ENCODE measurements at places on chromosomes 11 and 22.
A peak's percentile ranks its signal among the peaks of the same experiment; 100 is the strongest.

DNA sequence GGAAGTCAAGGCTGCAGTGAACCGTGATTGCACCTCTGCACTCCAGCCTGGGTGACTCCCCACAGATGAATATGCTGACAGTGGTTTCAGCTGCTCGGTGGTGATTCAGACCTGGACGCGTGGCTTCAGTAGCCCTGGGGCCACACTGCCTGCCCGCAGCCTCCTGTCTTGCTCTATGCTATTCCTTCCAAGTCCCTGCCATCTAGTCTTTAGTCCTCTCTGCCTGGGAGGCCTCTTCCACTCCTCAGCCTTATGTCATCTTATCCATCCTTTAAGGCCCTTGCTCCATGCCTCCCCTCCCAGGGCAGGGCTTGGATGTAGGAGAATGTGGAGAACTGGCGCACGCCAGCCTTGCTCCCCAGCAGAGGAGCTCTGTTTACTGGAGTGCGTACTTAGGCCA, 23.0 kb downstream of the YDJC start:
- no peak for DNase-seq

DNA sequence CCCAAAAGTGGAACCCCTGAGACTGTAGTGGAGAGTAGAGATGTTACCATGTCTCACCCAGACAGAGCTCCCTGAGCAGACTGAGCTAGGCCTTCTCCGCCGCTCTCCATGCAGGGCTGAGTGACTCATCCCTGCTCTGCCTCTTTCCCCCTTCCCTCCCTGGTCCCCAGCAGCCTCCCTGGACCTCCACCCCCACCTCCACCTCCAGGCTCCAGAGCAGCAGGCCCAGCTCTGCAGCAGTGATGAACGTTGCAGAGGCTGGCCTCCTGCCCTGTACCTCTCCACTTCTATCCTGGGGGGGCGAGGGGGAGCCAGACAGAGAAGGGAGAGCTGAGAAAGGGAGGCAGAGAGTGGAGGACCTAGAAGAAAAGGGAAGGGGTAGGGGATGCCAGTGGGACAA, 19.3 kb upstream of the ARAP1 start:
- no peak for DNase-seq

DNA sequence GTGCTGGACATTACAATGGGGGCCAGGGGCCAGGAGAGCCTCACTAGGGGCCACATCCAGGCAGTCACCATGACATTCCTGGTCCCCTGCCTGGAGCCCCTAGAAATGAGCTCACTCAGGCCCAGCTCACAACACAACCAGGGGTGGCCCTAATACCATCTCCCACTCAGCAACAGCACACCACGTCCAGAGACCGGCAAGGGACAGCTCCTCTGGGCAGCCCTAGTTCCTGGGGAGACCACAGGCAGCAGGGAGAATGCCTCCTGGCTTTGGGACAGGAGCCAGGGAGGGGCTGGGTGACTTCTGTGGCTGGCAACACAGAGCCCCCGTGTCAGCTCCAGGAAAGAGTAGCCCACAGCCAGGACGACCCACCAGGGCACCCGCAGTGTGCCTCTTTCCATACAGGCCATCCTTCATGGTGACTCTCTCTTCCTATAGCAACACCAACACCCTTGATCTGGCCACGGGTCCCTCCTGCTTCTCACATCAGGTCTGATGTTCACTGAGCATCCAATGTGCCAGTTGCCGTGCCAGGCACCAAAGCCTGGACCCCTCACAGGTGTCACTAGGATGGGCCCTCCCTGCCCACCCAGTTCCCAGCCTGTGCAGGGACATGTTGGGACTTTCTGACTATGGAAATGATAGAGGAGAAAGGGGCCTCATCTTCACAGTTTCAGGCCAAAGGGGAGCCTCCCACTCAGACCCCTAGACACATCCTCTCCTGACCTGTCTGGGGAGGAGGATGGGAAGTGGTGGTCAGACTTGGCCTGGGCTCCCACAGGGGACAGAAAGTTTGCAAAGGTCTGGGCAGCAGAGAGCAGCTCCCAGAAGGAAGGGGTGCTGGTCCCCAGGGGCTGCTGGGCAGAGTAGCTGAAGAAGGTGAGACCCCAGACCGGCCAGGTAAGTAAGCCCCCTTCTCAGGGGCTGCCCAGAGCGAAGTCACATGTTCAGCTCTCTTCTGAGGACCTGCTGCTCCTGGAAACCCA, 43.2 kb downstream of the IGLL5 start:
- no peak for DNase-seq

DNA sequence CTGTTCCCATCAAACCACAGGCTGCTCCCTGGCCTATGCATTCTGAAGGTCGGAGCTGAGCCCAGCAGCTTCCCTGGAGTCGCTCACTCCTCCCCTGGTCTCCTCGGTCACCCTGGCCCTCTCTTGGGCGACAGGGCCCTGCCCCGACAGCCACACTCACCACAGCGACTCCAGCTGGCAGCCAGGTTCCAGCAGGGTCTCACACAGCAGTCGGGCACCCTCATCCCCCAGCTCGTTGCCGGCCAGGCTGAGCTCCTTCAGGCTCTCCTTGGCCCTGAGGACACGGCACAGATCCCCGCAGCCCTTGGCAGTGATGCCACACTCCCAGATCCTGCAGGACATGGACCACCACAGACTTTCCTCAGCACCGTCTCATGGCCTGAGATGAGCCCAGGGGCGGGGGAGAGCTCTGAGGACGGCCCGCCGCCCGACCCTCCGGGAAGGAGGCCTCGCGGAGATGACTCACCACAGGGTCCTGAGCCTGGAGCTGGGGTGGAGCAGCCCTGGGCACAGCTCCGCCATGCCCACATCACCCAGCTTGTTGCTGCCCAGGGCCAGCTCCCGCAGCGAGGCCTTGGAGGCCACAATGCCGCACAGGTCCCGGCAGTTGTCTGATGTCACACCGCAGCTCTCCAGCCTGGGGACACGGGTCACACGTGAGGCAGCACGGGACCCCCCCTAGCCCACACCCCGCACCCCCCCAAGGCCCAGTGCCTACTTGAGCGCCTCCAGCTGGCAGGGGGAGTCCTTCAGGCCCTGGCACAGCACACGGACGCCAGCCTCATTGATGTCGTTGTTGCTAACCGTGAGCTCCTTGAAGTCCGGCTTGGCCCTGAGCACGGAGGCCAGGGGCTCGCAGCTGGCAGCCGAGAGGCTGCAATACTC, 8.5 kb downstream of the RNH1 start:
- no peak for DNase-seq

DNA sequence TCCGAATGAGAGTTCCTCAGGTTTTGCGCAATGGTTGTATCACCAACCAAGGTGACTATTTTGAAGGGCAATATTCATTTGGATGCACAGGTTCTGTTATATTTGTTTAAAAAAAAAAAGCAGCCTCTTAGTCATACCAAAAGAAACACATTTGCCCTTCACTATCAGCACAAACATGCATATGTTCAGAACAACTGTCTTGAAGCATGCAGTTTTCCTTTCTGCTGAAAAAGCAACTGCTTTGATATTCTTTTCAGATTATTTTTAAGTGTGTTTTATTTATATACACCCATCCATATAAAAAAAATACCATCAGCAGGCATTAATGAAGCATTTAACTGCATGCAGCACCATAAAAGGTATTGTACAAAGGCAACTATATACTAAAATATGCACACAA, 67.8 kb downstream of the RBFOX2 start:
- no peak for DNase-seq

- DNase-seq = no peak
These were observed 2.4 kb downstream of the GRK3 start for GRCh38 chr22:25566898-25567235.

GRCh38 chr11:1330473-1330872, 21.0 kb upstream of the TOLLIP start:
- no peak for DNase-seq

DNA sequence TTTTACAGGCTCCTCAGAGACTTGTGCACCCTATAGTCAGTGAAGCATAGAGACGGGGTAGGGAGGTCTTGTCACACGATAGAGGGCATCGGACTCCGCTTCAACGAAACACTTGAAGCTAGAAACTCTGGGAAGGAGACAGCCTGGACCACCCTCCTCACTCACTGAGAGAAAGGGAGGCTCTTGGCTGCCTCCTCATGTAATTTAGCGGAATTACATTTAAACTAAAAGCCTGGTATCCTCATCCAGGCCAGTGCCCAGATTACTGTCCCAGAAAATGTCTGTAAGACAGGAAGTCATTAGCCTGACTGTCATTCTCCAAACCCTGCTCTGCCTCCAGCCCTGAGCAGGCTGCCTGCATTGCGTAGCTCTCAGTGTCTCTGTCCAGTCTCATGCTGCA, 36.0 kb downstream of the TTLL1 start:
- DNase-seq = no peak

DNA sequence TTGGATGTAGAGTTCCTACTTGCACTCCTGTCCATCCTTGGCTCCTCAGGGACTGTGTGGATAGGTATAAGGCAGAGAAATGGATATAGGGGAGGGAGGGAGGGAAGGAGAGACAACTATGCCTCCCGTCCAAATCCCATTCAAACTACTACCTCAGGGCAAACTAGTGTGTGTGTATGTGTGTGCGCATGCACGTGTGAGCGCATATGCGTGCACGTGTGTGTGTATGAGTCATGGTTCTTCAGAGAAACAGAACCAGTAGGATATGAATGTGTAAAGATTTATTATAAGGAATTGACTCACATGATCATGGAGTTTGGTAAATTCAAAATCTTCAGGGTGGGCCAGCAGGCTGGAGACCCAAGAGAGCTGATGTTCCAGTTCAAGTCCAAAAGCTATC, 42.2 kb upstream of the DRD2 start:
- DNase-seq = no peak

DNA sequence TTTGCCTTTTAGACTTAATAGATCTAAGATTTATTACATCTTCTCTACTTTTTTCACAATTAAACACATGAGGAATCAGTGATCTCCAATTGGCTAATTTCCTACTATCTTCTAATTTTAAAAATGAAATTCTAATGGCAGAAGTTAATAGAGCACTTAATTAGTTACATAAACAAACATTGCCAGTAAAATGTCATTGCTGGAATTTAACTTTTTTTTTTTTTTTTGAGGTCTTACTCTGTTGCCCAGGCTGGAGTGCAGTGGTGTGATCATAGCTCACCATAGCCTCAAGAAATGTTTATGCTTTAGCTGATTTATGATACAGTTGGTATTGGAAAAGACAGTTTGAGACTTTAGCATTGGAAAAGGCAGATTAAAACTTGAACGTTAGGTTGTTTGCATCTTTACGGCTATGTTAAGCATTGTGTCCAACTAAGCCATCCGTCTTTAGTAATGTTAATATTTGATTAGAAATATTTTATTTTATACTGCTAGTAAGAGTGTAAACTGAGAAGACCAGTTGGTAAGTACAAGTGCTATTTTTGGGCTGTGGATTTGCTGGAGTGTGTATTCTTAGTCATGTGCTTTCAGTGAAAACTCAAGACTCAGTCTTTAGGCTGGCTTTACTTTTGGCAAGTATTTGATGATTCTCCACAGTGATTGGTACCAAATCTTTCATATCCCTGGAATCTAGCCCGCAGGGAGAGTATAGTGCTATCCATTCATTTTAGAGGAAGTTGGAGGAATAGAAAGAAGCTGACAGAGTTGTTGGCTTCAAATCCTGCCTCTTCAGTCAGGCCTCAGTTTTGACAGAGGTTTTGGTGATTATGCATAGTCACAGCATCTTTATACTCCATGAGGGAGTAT, 4.5 kb downstream of the ANO5 start:
- DNase-seq = no peak

GRCh38 chr11:6655790-6656583, at the start of gene DCHS1:
TSS of gene DCHS1 (minus strand) at chr11:6655809. CDS start at chr11:6641613, 14,196 bp downstream.
- DNase-seq = no peak

GRCh38 chr11:125425601-125426000, 70.5 kb downstream of the FEZ1 start:
- DNase-seq = no peak

DNA sequence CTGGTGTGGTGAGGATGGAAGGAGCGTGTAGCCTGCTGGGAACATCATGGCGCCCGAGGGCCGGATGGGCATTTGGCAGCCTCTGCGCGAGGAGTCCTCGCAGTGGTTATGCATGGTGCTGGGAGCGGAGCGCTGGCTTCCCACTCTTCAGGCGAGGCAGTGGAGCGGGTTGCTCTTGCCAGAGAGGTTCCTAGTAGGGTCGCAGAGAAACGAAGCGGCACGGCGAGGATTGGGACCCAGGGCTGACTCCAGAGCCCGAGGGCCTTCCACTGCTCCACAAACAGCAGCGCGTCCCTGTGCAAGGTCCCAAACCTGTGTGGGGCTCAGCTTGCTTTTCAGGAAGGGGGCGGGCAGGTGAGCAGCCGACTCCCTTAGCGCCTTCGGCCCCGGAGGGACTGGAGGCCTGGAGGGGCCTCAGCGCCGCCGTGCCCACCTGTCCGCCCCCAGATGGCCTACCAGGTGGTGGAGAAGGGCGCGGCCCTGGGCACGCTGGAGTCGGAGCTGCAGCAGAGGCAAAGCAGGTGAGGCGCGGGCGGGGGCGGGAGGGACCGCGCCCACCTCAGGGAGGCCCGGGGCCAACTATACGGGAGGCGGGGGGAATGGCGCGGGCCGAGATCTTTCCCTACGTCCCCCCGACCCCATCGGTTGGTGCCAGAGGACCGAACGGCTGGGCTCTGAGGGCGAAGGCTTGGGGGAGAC, 7.2 kb downstream of the ATG16L2 start:
- DNase-seq = no peak

DNA sequence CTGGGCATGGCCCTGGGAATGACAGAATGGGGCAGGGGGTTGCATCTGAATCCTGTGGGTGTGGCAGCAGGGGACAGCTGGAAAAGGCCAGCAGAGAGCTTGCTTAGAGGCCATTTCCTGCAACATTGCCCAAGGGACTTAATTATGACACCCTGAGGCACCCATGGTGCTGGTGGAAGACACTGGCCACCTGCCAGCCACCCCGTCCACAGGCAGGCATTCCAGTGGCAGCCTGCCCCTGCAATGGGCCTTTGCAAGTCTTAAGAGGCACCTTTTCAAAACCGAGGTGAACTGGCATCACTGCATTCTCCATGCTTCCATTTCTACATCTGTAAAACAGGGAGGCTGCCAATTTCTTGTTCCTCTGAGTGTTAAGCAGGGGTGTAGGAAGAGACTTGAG, 21.6 kb upstream of the SUSD2 start:
- DNase-seq = no peak

GRCh38 chr11:13984616-13985450, 22.3 kb downstream of the SPON1 start:
- no peak for DNase-seq

DNA sequence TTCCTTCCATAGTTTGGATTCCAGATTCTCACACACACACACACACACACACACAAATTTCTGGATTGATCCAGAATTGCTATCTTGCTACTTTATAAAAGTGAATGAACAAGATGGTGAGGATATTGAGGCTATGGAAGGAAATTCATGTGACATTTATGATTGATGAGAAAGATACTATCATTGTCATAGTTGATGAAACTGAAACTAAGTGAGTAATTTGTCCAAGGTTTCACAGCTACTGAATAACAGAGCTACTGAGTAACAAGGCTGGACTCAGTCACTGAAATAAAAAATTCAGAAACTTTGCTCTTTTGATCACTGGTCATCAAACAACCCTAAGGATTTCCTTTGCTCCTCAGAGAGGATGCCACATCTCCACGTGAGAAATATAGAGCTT, 16.2 kb downstream of the OR5D16 start:
- no peak for DNase-seq

- no peak for DNase-seq
These were observed 228.9 kb upstream of the SORL1-AS1 start for GRCh38 chr11:121681550-121682268.

- peak; percentile 42 for DNase-seq
These were observed 5.4 kb upstream of the TXN2 start for GRCh38 chr22:36486619-36487384.

GRCh38 chr11:24575392-24575791, 78.5 kb downstream of the LUZP2 start:
- DNase-seq = no peak

All from stimulated activated CD8-positive, alpha-beta memory T cell treated with anti-CD3 and anti-CD28 coated beads, Interleukin-2, amount 100 ng/mL, for 48 hours (primary cell).